Tibial nerve (tissue), 4 donors: ENCODE measurements at places on chromosomes 7 and 10.

GRCh38 chr7:35605760-35606159 lies 89.2 kb downstream of the HERPUD2 start:
- no peaks in the 10 kb centered on the region for H3K27me3 ChIP-seq
- no peak overlapping the region for H3K27ac ChIP-seq
- H3K4me1 ChIP-seq: no peaks in the 10 kb centered on the region
- DNase-seq: no peak
- no peak overlapping the region for H3K4me3 ChIP-seq
- no peaks in the 10 kb centered on the region for H3K36me3 ChIP-seq

- no peak for DNase-seq
- H3K4me3 ChIP-seq: no peak overlapping the region
- no peaks in the 10 kb centered on the region for H3K4me1 ChIP-seq
- no peaks in the 10 kb centered on the region for H3K27me3 ChIP-seq
These were observed 26.5 kb downstream of the PDE1C start for GRCh38 chr7:32043688-32044087.

DNA sequence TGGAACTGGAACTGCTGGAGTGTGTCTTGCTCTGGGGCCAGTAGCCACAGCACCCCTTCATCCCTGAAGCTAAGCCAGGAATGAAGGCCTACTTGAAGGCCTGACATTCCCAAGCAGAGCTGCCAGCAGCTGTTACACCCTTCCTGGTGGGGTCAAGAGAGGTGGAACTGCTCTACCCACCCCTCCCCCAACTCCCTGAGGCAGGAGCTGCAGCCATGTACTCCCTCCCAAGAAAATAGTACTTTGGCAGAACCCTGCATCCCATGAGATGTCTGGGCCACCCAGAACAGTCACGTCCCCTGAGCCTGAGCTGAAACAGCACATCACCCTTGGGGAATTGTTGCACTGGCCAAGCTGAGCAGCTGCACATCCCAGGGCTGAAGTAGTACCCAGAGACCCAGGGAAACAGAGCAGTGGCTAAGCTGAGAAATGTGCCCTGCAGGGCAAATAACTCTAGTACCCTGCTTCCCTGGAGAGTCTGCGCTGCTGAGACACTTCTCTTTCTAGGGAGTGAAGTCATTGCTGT lies 63.4 kb upstream of the PLA2G12B start:
- no peak for DNase-seq
- H3K27ac ChIP-seq: no peak overlapping the region
- no peaks in the 10 kb centered on the region for H3K27me3 ChIP-seq

GRCh38 chr7:69457595-69458504 lies 140.4 kb upstream of the AUTS2 start:
- H3K4me1 ChIP-seq: peaks cover 12% of the 10 kb centered on the region
- DNase-seq: peak; percentile 16
- no peaks in the 10 kb centered on the region for H3K27me3 ChIP-seq
- H3K27ac ChIP-seq: no peak overlapping the region
- no peak overlapping the region for H3K4me3 ChIP-seq
- H3K36me3 ChIP-seq: no peaks in the 10 kb centered on the region

GRCh38 chr7:20529260-20529659 lies 86.2 kb upstream of the ABCB5 start:
- H3K4me1 ChIP-seq: no peaks in the 10 kb centered on the region
- no peaks in the 10 kb centered on the region for H3K27me3 ChIP-seq
- DNase-seq: no peak
- H3K36me3 ChIP-seq: no peaks in the 10 kb centered on the region

DNA sequence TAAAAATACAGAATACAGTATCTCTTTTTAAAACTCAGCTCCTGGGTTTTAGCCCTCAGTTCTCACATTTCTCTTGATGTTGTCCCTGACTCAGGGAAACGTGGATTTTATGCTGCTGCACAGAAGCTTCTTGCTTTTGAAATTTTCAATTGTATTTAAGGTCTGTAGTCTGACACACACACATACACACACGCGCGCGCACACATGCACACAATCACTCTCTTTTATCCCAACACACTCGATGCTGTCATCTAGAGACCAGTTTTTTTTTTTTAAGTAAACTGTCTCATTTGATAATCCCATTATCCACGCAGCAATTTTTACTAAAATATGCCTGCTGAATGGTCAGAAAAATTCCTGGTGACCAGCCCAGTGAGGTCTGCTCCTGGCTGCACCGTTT lies 108.6 kb downstream of the KMT2E start:
- peaks cover 3% of the 10 kb centered on the region for H3K36me3 ChIP-seq
- DNase-seq: no peak
- peaks cover 13% of the 10 kb centered on the region for H3K4me1 ChIP-seq
- H3K4me3 ChIP-seq: no peak overlapping the region

DNA sequence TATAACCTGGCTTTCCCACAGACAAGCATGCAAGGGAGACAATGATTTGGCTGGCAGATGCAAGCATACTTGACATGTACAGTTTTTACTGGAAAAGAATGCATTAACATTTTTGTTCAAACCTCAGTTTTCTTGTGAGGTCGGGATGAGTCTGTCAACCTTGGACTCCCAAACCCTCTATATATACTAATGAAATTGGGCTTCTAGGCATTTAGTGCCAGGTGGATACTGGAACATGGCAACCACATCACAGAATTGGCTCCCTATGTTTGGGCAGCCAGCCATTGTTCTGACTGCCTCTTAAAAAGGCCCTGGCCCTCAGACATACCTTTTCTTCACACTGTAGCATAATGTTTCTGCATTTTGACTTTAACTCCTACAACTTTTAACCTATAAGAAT lies 39.1 kb downstream of the CDK6 start:
- H3K4me3 ChIP-seq: no peak overlapping the region
- peaks cover 8% of the 10 kb centered on the region for H3K4me1 ChIP-seq
- no peak for DNase-seq
- no peak overlapping the region for H3K27ac ChIP-seq

DNA sequence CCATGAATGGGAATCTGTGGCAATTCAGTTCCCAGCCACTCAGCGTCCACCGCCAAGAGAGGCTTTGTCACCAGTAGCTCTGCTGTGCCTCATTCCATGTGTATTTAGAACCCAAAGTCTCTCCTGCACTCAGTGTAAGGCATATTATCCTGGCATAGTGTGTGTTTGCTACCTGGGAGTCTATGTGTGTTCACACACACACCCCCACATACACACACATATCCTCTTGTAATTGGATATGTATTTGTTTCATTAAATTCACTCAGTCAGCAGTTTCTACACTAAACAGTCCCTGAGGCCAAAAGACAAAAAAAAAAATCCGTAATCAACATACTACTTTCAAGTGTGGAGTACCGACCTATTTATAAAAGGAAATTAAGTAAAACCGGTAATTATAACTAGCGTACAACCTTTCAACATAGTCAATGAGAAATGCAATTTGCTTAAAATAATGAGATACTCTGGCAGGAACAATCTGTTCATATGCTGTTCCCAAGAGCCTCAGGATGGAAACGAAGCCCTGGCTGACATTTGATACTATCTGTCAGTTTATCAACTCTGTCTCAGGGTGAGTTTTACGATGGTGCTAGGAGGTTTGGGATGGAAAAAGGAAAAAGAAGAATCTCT lies 425.8 kb upstream of the CELF2 start:
- DNase-seq: no peak
- no peaks in the 10 kb centered on the region for H3K4me1 ChIP-seq
- no peaks in the 10 kb centered on the region for H3K36me3 ChIP-seq
- no peak overlapping the region for H3K27ac ChIP-seq
- no peak overlapping the region for H3K4me3 ChIP-seq
- H3K27me3 ChIP-seq: no peaks in the 10 kb centered on the region

- H3K4me3 ChIP-seq: no peak overlapping the region
- H3K27me3 ChIP-seq: no peaks in the 10 kb centered on the region
- H3K27ac ChIP-seq: no peak overlapping the region
- H3K4me1 ChIP-seq: peaks cover 9% of the 10 kb centered on the region
These were observed 539.4 kb downstream of the PARD3 start for GRCh38 chr10:34275626-34276130.

- no peak overlapping the region for H3K27ac ChIP-seq
- DNase-seq: no peak
These were observed 33.1 kb downstream of the GPRIN2 start for GRCh38 chr10:46523119-46523961.

GRCh38 chr10:117462816-117463544 lies 79.6 kb upstream of the EMX2 start:
- no peaks in the 10 kb centered on the region for H3K4me1 ChIP-seq
- H3K4me3 ChIP-seq: no peak overlapping the region
- DNase-seq: no peak
- no peak overlapping the region for H3K27ac ChIP-seq
- H3K27me3 ChIP-seq: no peaks in the 10 kb centered on the region
- H3K36me3 ChIP-seq: no peaks in the 10 kb centered on the region

- H3K4me1 ChIP-seq: no peaks in the 10 kb centered on the region
- no peak overlapping the region for H3K4me3 ChIP-seq
- no peaks in the 10 kb centered on the region for H3K36me3 ChIP-seq
- DNase-seq: no peak
- no peak overlapping the region for H3K27ac ChIP-seq
- no peaks in the 10 kb centered on the region for H3K27me3 ChIP-seq
These were observed 57.6 kb upstream of the MDFIC start for GRCh38 chr7:114864278-114864677.

DNA sequence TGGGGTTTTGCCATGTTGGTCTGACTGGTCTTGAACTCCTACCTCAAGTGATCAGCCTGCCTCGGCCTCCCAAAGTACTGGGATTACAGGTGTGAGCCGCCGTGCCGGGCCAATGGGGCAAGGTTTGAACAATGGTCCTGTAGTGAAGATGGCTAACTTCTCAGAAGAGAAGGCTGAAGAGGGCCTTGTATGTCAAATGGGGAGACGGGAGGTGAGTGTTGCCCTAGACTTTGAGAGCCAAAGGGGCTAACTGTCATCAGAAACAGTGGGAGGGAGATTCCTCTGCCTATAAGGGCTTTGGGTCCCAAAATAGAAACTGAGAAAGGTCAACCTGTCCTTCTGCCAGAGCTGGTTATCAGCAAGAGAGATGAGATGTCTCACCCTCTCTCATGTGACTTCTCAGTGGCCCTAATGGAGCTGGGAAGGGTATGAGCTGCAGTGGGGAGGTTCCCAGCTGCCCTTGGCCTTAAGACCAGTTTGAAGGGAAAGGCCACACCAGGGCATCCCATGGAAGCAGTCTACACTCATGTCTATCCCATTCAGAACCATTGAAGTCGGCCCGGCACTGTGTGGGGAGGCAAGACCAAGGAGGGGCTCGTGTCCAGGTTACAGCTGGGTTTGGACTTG lies 1.3 kb upstream of the SAMD8 start:
- peak overlapping the region; percentile 99 for H3K27ac ChIP-seq
- peaks cover 23% of the 10 kb centered on the region for H3K4me1 ChIP-seq
- H3K36me3 ChIP-seq: no peaks in the 10 kb centered on the region

DNA sequence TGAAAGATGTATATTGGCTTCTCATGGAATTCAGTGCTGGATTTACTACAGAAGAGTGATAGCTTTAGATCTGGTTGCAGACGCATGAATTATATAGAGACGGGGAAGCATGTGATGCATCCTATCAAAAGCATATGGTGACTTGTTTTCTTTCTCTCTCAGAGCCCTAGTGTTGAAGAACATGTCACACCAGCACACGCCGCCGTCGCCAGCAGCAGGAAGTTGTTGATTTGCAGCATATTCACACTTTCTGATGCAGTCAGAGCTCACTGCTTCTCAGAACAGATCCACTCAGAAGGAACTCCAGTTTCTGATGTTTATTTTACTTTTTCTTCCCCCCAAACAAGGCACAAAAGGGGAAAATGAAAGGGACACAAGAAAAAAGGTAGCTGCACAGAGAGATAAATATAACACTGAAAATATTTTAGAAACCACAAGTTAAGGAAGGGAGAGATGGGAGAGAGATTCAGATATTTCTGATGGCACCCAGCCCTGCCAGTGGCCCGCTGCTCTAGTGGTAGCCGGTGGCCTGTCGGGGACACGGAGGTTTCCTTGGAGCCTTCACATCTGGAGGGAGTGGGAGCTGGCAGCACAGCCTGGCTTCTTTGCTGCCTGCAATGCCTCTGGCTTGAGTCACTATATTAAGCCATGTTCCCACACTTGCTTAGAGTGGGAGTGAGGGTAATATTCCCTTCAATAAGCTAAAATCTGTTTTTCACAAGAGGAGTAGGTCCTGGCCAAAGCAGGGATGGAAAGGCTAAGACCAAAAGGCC lies 123.2 kb downstream of the NRP1 start:
- no peak overlapping the region for H3K4me3 ChIP-seq
- no peaks in the 10 kb centered on the region for H3K4me1 ChIP-seq
- no peak for DNase-seq

GRCh38 chr10:1354809-1355710 lies 298.9 kb downstream of the WDR37 start:
- H3K27me3 ChIP-seq: no peaks in the 10 kb centered on the region
- no peak overlapping the region for H3K4me3 ChIP-seq

GRCh38 chr10:6049031-6049400 lies 13.2 kb downstream of the IL2RA start:
- H3K27me3 ChIP-seq: no peaks in the 10 kb centered on the region
- DNase-seq: no peak
- no peaks in the 10 kb centered on the region for H3K4me1 ChIP-seq
- H3K4me3 ChIP-seq: no peak overlapping the region
- no peak overlapping the region for H3K27ac ChIP-seq

GRCh38 chr7:157006829-157007469 lies 3.5 kb downstream of the MNX1 start:
- H3K27ac ChIP-seq: no peak overlapping the region
- no peak for DNase-seq
- peaks cover 12% of the 10 kb centered on the region for H3K4me1 ChIP-seq
- no peak overlapping the region for H3K4me3 ChIP-seq

- H3K4me3 ChIP-seq: no peak overlapping the region
- H3K36me3 ChIP-seq: no peaks in the 10 kb centered on the region
- H3K4me1 ChIP-seq: peaks cover 19% of the 10 kb centered on the region
- no peak for DNase-seq
These were observed 509.5 kb downstream of the RPS24 start for GRCh38 chr10:78543031-78543748.

GRCh38 chr7:100888988-100889750 lies at the start of gene UFSP1:
Gene UFSP1 (minus strand): TSS chr7:100889715. CDS start chr7:100889271, 444 bp downstream.
- H3K4me1 ChIP-seq: no peaks in the 10 kb centered on the region
- DNase-seq: no peak
- peaks cover 44% of the 10 kb centered on the region for H3K36me3 ChIP-seq
- peak within 1 kb of the TSS; percentile 93 for H3K27ac ChIP-seq

GRCh38 chr7:156780724-156781455 lies 112.1 kb downstream of the LMBR1 start:
- no peak overlapping the region for H3K27ac ChIP-seq
- H3K36me3 ChIP-seq: no peaks in the 10 kb centered on the region
- H3K27me3 ChIP-seq: no peaks in the 10 kb centered on the region

- no peak for DNase-seq
- H3K27ac ChIP-seq: no peak overlapping the region
- no peaks in the 10 kb centered on the region for H3K4me1 ChIP-seq
- no peaks in the 10 kb centered on the region for H3K36me3 ChIP-seq
These were observed 768.8 kb downstream of the GRM8 start for GRCh38 chr7:126483972-126484371.

DNA sequence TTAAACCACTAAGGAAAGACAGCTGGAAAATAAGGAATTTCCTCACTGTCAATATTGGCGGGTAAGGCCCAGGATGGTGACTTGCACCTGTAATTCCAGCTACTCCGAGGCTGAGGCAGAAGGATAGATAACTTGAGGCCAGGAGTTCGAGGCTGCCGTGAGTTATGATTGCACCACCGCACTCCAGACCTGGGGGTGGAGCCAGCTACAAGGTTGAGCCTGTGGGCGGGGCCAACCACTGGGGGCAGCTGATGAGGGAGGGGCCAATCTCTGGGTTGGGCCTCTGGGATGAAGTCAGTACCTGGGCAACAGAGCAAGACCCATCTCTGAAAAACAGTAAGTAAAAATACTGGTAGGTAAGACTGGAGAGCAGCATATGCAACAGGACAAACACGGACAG lies 80.1 kb upstream of the ADO start:
- no peaks in the 10 kb centered on the region for H3K36me3 ChIP-seq
- DNase-seq: no peak
- no peak overlapping the region for H3K4me3 ChIP-seq
- no peaks in the 10 kb centered on the region for H3K27me3 ChIP-seq
- H3K27ac ChIP-seq: no peak overlapping the region
